ENCODE measurements at places on chromosomes 7 and 10. TPM values are rescaled to one million over a fixed set of nuclear protein-coding genes. Genes with fewer than 3 reads are reported as not detected.

The AEBP1 gene
- 48.0 TPM for total RNA-seq

The ANKRD30A gene
- total RNA-seq = not detected

The MYL10 gene
- total RNA-seq = not detected

The CLDN4 gene
- total RNA-seq = 0.25 TPM

The NEBL gene
- 0.83 TPM for total RNA-seq

The PON3 gene
- total RNA-seq = 3.4 TPM

The FAM25C gene
- total RNA-seq = not detected

The NPSR1 gene
- not detected for total RNA-seq

The POLR2J2 gene
- 21.3 TPM for total RNA-seq

The ZNF503 gene
- 2.7 TPM for total RNA-seq

The HIP1 gene
- 45.1 TPM for total RNA-seq

The ABCC2 gene
- 1.7 TPM for total RNA-seq

The ASB10 gene
- total RNA-seq = not detected

The KNDC1 gene
- total RNA-seq = not detected

The EMX2 gene
- total RNA-seq = not detected

The ACBD7 gene
- 2.8 TPM for total RNA-seq

The FBH1 gene
- 86.1 TPM for total RNA-seq

The OR2A7 gene
- 0.21 TPM for total RNA-seq

The ENO4 gene
- total RNA-seq = not detected

The ZNF804B gene
- not detected for total RNA-seq

The SLC26A4 gene
- total RNA-seq = 0.77 TPM

The CRYGN gene
- not detected for total RNA-seq

The RADIL gene
- 2.5 TPM for total RNA-seq

The MCM10 gene
- total RNA-seq = 28.7 TPM

The GIMAP4 gene
- total RNA-seq = 174 TPM

The OPN4 gene
- not detected for total RNA-seq

The SVIL gene
- total RNA-seq = 85.1 TPM

The COL13A1 gene
- total RNA-seq = 47.5 TPM

The EPHA1 gene
- total RNA-seq = not detected

The GRID2IP gene
- not detected for total RNA-seq

The PCDH15 gene
- total RNA-seq = not detected

The ANKIB1 gene
- 56.5 TPM for total RNA-seq

The STEAP1 gene
- 42.7 TPM for total RNA-seq

The TRIM74 gene
- 0.58 TPM for total RNA-seq

The IKZF1 gene
- total RNA-seq = 0.20 TPM

The ITGB8 gene
- 6.5 TPM for total RNA-seq

The MMD2 gene
- total RNA-seq = not detected

The TCF7L2 gene
- 21.8 TPM for total RNA-seq

Data from endothelial cell of umbilical vein (primary cell).